ENCODE measurements at places on chromosomes 13 and 19. TPM values are rescaled to one million over a fixed set of nuclear protein-coding genes. Genes with fewer than 3 reads are reported as not detected.

DNA sequence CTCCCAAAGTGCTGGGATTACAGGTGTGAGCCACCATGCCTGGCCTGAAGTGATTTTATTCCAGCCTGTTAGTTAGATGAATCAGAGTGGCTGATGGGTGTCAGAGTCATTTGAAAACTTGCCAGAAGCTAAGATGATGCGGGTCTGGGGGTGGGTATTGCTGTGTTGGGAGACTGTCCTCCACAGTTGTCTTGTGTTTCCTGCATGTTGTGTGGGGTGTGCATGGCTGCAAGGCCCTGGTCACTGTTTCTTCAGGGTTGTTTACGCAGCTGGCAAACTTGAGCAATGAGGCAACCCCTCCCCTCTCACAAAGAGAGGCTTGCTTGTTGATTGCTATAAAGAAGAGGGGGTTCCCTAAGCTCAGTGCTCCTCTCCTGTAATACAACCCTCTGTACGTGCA is 71.8 kb downstream of the TRPM4 start:
- no peak for DNase-seq

DNA sequence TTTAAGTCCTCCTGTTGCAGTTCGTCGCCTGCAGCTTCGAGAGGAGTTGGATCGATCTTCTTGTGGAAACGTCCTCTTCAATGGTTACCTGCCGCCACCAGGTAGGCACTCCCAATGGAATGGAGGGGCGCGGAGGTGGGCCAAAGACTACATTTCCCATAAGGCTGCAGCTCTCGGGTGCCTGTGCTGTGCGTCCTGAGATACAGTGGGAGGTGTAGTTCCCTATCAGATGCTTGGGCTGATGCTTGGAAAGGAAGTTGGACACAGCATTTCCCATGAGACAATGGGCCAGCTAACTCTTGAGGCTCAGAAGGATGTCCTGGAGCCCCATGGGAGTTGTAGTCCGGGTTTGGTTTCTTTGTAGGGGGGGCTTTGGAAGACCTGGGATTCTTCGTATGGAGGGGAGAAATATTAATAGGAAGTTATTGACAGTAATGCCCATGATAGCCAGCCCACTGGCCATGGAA is 1.8 kb downstream of the SHKBP1 start:
- no peak for DNase-seq

DNA sequence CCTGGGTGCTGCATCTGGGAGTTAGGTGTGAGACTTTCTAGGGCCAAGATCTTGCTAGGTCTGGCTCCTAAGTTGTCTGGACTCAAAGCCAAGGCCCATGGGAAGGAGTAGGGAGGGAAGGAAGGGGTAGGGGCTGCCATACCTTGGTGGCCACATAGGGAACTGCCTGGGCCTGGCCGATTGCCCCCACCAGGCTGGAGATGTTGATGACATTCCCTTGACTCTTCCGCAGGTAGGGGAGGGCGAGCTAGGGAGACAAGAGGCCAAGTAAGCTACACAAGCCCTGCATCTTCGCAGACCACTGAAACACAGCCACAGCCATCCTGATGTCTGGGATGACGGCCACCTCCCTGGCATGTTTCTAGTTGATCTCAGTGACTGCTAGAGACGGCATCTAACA is 4.1 kb upstream of the BCAT2 start:
- DNase-seq = no peak

The FTL gene
- 883 TPM for total RNA-seq

The SYDE1 gene
- 3.8 TPM for total RNA-seq

The CCDC106 gene
- 9.1 TPM for total RNA-seq
